ENCODE measurements at places on chromosomes 5 and 9. TPM values are rescaled to one million over a fixed set of nuclear protein-coding genes. Genes with fewer than 3 reads are reported as not detected.

SOX30 gene
- not detected for total RNA-seq

FOXD1 gene
- 9.9 TPM for total RNA-seq

AK6 gene
- total RNA-seq = 28.0 TPM

GRCh38 chr9:23011669-23012068 lies 565.0 kb downstream of the DMRTA1 start:
- no peak overlapping the region for H3K4me3 ChIP-seq
- H3K4me1 ChIP-seq = no peaks in the 10 kb centered on the region
- H3K27me3 ChIP-seq = no peaks in the 10 kb centered on the region
- DNase-seq = no peak
- H3K36me3 ChIP-seq = no peaks in the 10 kb centered on the region
- H3K27ac ChIP-seq = no peak overlapping the region

GRCh38 chr5:147393874-147394672 lies 115.8 kb downstream of the DPYSL3 start:
- no peaks in the 10 kb centered on the region for H3K27me3 ChIP-seq
- DNase-seq = no peak
- no peaks in the 10 kb centered on the region for H3K4me1 ChIP-seq
- H3K36me3 ChIP-seq = peaks cover 15% of the 10 kb centered on the region
- H3K27ac ChIP-seq = no peak overlapping the region

GRCh38 chr5:107320376-107320775 lies 350.4 kb downstream of the EFNA5 start:
- no peak overlapping the region for H3K27ac ChIP-seq
- H3K4me3 ChIP-seq = no peak overlapping the region
- DNase-seq = no peak
- no peaks in the 10 kb centered on the region for H3K27me3 ChIP-seq
- H3K36me3 ChIP-seq = no peaks in the 10 kb centered on the region

PIP5K1B gene
- 8.8 TPM for total RNA-seq

DNA sequence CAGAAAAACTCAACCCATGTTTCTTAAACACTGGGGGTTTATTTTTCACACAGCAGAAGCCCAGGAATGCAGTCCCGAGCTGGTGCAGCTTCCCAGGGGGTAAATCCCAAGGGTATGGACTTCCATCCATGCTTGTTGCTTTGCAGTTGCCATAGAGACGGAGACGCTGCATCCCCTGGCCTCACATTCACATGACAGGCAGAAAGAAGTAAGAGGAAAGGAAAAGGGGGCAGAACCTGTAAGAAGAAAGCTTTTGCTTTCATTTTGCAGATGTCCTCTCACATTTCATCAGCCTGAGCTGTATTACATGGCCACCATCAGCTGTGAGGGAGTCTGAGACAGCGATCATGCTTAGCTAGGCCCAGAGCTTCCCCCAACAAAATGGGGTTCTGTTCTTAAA lies 321.0 kb downstream of the AGTPBP1 start:
- no peak for DNase-seq
- H3K27ac ChIP-seq = no peak overlapping the region
- no peaks in the 10 kb centered on the region for H3K4me1 ChIP-seq
- no peaks in the 10 kb centered on the region for H3K36me3 ChIP-seq

DNA sequence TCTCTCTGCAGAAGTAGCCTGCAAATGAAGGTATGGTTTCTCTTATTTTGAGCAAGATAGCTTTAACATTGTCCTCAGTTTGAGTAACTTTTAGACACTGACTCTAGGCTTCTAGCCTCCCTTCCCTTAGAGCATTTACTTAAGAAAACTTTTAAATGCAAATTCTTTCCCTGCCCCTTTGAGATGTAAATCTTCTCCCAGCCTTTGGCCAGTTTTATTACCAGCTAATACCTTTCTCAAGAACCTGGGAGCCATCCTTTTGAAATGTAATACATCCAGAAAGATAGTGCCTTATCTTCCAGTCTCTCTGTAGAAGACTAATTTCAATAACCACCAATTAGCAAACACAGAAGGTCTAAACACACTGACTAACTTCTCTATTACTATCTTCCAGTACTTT lies 688.9 kb upstream of the CDH9 start:
- no peaks in the 10 kb centered on the region for H3K36me3 ChIP-seq
- no peaks in the 10 kb centered on the region for H3K4me1 ChIP-seq
- H3K27ac ChIP-seq = no peak overlapping the region
- DNase-seq = no peak
- H3K4me3 ChIP-seq = no peak overlapping the region

PCDHB8 gene
- 4.3 TPM for total RNA-seq

DNA sequence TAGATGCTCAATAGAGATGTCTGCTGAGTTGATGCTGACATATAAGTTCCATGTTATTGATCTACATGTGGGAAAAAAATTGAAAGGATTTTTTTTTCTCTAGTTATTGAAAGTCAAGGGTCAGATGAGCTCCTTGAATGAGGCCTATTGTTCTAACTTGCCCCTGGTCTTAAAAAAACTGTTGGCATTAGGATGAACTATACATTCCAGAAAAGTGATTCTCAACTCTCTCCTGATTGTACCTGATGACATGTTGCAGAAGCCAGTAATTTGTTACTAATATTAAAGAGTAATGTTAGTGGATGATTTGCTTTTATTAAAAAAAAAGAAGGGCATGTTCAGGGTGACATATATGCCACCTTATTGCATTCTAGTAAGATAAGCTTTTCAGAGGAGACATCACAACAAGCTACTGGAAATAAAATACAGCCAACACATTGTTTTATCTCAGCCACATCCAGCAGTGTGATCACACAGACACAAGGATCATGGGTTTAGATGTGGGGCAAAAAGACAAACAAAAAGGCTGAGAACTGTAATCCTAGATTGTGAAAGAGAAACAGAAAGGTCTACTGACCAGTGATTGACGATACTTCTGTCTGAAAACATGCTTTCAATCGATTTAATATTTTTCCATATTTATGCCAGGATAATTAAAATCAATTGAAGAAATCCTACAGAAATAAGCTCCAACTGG lies 1314.1 kb upstream of the C9orf72 start:
- H3K27ac ChIP-seq = no peak overlapping the region
- no peak overlapping the region for H3K4me3 ChIP-seq
- no peak for DNase-seq

- H3K4me3 ChIP-seq = no peak overlapping the region
- no peak overlapping the region for H3K27ac ChIP-seq
- DNase-seq = no peak
- no peaks in the 10 kb centered on the region for H3K27me3 ChIP-seq
- H3K4me1 ChIP-seq = no peaks in the 10 kb centered on the region
- H3K36me3 ChIP-seq = no peaks in the 10 kb centered on the region
Measured at GRCh38 chr9:86830356-86830755, 117.0 kb downstream of the GAS1 start.
